ENCODE measurements at places on chromosomes 3 and 15.

DNA sequence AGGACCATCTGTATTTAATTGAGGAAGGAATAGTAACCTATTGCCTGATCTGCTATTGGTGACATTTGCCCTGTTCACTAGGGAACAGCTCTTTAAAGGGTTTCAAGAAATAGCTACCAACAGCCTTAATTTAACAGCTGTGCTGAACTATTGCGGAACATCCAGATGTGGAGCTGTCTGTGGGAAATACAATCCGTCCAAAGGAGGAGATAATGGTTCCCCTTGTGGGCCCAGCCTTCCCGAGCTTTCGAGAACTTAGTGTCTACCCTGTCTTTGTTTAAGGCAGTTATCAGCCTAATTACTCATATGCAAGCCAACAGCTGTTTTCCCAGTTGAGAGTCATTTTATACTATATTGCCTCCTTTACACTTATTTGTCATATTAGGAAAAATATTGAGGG, 398.6 kb downstream of the WDR72 start:
- DNase-seq, result no peak

- DNase-seq, result peak; percentile 45
Observed at GRCh38 chr3:16842272-16843270, 42.2 kb upstream of the PLCL2 start.

- DNase-seq, result no peak
Observed at GRCh38 chr15:67813104-67813634, 12.1 kb upstream of the SKOR1 start.

GRCh38 chr3:192373586-192373985, 353.8 kb downstream of the FGF12 start:
- DNase-seq, result no peak

DNA sequence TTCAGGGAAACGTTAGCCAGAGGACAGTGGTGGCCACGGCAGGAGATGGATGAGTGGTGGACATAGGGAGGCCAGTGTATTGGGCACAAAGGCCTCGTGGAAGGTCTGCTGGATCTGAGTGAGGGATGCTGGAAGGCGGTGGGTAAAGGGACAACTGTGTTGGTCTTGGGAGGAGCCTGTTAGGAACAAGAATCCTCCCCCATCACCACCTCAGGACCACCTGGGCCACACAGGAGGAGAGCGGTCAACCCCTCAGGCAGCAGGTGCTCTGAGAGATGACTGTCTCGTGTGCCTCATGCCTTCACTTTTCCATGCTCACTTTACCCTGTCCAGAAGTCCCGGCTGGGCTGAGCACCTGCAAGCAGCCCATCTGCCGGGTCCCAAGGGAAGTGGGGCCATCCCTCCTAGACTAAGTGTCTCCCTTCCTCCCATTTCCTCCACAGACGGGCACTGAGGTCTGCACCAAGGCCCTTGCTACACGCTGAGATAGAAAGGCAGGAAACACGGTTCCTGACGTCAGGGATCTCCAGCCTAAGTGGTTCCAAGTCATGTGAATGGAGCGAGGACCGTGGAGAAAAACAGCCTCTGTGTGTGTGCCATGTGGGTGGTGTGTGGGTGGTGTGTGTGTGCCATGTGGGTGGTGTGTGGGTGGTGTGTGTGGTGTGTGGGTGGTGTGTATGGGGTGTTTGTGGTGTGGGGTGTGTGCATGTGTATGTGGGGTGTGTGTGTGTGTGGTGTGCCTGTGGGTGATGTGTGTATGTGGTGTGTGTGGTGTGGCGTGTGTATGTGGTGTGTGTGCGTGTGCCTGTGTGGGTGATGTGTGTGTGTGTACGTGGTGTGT, 47.8 kb upstream of the CTSH start:
- no peak for DNase-seq

GRCh38 chr3:14521611-14522010, 18.5 kb downstream of the GRIP2 start:
- DNase-seq, result no peak

- DNase-seq, result no peak
Observed at GRCh38 chr15:57031082-57031481, 112.6 kb downstream of the TCF12 start.

- no peak for DNase-seq
Observed at GRCh38 chr15:22257047-22258008, 177.0 kb downstream of the OR4M2 start.

DNA sequence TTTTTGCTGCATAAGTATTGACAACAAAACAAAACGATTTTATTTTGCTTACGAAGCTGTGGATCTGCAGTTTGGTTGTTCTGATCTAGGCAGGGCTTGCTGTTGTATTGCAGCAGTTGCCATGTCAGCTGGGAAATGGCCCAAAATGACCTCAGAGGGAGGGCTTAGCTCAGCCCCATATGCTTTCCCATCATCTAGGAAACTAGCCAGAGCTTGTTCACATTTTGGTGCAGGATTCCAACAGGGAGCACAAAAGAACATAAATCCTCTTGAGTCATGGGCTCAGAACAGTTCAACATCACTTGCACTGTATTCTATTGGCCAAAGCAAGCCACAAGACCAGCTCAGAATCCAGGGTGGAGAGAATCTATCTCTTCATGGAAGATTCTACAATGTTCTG, 42.2 kb upstream of the ROBO2 start:
- no peak for DNase-seq

- no peak for DNase-seq
Observed at GRCh38 chr3:59258550-59259260, 208.9 kb upstream of the CFAP20DC start.

DNA sequence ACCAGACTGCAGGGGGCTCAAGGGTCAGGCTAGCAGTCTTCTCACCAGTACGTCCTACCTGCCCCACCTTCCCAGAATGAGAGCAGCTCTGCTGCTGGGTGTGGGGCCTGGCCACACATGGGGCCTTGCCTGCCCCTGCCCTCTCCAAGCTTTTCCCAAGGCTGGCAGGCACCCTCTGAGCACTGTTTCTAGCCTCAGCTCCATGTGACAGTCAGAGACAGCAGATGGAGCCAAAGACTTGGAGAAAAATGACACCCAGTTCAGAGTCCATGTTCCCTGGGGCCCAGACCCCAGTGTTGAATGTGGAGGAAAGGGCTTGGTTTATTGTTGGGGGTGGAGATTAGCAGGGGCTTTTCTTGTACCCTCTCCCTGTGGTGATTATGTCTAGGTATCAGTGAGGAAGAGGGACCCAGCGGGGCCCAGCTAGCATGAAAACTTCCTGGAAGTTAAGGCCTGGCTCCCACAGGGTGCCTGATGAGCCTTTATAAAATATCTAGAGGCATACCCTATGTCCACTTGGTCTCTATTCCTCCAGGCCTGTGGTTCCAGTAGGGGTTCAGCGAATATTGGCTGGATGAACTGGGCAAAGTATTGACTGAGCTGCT, 153.8 kb downstream of the EEFSEC start:
- DNase-seq, result no peak

- DNase-seq, result no peak
Observed at GRCh38 chr3:140292684-140293083, 357.7 kb downstream of the CLSTN2 start.

DNA sequence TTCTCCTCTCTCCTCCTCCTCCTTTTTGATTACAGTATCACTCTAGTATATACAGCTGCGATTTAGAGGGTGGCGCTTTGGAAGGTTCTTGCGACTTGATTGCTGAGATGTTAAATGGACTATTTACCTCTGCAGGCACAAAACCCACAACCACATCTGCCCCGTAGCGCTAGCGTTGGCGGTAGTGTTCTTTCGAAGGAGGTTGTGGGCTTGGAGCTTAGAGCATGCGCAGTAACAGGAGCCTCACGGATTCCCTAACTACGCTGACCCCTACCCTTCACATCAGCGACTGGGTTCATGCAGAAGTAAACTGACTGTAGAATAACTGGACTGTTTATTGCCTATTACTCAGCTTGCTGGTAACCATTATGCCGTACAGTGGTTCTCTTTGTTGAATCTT, 58.0 kb downstream of the CGGBP1 start:
- no peak for DNase-seq

GRCh38 chr3:69226071-69226470, 103.7 kb upstream of the LMOD3 start:
- no peak for DNase-seq

DNA sequence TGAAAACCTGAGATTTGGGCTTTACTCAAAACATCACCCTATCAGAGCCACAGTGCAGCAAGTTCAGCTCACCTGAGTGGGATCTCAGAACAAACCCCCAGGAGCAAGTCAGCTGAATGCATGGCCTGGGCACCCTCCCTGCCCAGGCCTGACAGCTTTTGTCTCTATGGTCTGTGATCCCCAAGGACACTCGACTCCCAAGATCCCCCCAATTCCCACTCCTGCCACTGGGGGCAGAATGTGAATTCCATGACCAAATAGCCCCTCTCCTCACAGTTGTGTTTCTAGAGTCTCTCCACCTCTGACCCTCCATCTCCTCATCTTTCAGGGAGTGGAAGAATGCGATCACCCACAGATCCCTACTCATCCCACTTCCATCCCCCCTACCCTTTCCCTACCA, 58.9 kb downstream of the ZNF445 start:
- no peak for DNase-seq

DNA sequence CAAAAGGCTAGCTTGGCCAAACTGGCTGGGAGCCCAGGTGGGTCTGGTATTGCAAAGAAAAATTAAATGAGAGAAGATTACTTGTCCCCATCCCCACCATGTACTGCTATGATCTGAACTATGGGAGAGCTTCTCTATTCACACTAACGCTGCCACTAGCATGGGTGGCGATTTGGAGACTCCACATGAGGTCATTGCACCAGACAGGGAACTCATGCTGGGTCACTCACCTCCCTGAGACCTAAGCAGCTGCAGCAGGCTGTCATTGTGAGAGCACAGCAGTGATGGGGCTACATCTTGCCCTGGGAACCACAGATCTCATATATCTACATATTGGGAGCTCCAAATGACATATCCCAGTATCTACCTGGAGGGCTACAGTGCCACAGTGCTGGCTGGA, 36.3 kb upstream of the NECTIN3 start:
- DNase-seq, result no peak

DNA sequence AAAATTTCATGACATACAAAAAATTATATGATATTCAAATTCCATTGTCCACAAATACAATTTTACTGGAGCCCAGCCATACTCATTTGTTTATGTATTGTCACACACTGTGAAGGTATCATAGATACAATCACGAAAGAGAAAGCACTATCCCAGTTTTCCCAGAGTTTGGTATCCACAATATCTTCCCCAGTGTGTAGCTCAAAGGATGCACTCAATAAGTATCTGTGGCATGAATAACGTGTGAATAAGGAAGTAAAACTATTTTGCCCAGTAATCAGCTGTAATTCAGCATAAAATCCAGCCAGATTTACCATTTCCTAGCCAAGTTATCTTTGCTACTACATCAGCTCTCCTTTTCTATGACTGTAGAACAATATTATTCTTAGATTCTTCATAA, 131.3 kb upstream of the KCNMB2 start:
- no peak for DNase-seq

DNA sequence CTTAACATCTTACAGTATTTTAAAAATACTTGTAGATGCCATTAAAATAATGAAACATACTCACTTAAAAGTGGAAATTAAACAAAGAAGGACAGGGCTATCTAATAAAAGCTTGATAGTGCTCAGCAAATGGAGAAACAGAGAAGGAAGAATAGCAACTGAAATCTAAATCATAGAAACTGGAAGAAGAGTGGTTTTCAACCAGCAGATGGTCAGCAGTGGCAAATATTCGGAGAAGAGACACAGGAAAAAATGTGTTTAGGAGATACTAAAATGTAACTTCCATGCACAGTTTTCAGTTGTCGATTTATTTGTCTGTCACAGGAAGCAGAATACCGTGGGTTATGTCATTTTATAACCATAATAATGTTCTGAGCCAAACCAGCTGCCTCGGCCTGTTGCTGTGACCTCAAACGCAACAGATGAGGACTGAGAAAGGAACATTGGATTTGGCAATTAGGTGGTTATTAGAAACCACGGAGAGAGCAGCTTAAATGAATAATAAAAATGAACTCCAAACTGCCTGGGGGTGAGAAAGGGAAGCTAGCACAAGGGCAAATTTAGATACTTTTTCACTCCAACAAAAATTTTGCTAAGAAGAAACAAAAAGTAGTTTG, 246.6 kb upstream of the KCNMB2 start:
- DNase-seq, result no peak

DNA sequence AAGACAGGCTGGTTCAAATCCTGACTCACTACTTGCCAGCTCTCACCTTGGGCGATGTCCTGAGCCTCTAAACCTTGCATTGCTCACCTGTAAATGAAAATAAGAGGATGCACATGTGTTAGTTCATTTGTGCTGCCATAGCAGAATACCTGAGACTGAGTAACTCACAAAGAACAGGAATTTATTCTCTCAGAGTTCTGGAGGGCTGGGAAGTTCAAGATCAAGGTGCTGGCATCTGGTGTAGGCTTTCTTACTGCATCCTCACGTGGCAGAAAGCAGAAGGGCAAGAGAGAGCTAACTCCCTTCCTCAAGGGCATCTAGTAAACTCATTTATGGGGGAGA, 222.7 kb downstream of the MTHFS start:
- no peak for DNase-seq

GRCh38 chr3:107687056-107687581, 164.4 kb downstream of the BBX start:
- DNase-seq, result no peak

- DNase-seq, result no peak
Observed at GRCh38 chr3:16587681-16588060, 17.6 kb downstream of the DAZL start.

DNA sequence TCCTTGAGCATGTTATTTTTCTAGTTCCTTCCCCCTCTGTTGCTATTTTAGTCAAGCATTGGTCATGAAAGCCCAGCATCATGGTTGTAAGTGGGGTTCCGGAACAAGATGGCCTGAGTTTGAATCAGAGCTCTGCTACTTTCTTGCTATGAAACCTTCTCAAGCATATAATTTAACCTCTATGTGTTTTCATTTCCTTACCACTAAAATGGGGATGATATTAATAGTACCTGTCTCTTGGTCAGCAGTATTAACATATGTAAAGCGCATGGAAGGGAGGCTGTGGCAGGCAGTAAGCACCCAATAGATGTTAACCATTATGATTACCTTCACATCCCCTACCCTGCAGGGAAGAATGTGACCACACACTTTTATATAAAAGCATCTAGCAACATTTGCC, 14.3 kb upstream of the SPRED1 start:
- DNase-seq, result no peak

GRCh38 chr3:18809640-18810305, 338.5 kb upstream of the KCNH8 start:
- DNase-seq, result no peak

DNA sequence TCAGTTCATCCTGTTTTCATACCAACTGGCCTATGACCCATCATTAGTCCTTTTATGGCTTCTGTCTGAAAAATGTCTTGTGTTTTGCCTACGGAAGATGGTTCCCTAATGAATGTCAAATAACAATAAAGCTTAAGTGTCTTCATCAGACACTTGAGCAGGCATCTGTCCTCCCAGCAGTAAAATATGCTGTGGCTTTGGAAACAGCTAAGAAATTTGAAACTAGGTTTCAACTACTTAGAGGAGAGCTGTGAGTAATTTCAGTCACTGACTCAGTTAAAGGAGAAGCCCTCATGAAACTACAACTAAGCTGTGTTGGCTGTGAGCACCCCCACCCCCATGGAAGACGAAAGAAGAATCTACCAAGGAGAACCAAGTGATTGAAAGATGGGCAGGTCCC, 409.4 kb upstream of the PPP2R3A start:
- DNase-seq, result no peak
